ENCODE measurements at places on chromosomes 2 and 18. TPM values are rescaled to one million over a fixed set of nuclear protein-coding genes. Genes with fewer than 3 reads are reported as not detected.
A peak's percentile ranks its signal among the peaks of the same experiment; 100 is the strongest.

Gene MC4R
- total RNA-seq, result not detected

DNA sequence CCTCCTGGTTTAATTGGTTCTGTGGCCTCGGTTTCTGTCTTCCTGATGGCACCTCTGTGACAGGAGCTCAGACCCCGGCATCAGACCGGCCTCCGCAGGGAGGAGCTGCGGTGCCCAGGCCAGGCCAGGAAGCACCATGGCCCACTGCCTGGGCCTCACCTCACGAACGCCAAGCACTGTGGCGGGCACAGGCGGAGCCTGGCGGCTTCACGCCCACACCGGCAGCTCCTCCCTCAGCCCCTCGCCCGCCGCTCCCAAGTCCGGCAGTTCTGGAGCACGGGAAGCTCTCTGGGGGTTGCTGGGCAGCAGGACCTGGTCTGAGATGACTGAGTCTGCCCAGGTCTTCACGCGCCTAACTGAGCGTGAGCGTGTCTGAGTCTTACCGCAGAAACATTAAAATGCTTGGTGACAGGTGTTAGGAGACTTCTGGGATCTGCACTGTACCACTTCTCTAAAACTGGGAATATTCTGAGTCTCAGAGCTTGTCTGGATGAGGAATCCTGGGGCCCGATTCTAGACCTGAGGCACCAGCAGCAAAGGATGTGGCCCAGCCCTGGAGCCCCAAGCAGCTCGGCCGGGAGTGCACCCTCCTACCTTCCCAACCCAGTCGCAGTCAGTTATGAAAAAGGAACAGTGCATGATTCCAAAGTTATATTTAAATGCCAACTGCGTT, 21.9 kb downstream of the RTP5 start:
- DNase-seq, result no peak

GRCh38 chr2:70902067-70902442, 33.6 kb upstream of the ATP6V1B1 start:
- no peak for DNase-seq

GRCh38 chr18:65403534-65403933, 347.3 kb upstream of the CDH7 start:
- DNase-seq, result no peak

GRCh38 chr2:113190871-113191270, 17.1 kb downstream of the PSD4 start:
- no peak for DNase-seq

DNA sequence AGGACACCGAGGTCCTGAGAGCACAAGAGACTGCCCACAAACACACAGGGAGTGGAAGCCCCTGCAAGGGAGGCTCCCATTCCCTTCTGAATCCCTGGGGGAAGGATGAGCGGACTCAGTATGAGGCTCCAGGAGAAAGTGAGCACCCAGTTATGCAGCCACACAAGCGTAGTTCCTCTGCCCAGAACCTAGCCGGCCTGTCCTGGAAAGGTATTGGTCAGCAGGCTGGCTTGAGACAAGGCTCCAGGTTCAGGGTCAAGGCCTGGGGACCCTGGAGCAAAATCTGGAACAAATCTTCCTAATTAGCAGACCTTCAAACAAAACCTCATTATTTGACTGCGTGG, 1.2 kb upstream of the CAPG start:
- DNase-seq, result no peak

Gene RPE
- total RNA-seq, result 46.3 TPM

GRCh38 chr2:3481736-3482362, 37.5 kb downstream of the ADI1 start:
- DNase-seq, result no peak

DNA sequence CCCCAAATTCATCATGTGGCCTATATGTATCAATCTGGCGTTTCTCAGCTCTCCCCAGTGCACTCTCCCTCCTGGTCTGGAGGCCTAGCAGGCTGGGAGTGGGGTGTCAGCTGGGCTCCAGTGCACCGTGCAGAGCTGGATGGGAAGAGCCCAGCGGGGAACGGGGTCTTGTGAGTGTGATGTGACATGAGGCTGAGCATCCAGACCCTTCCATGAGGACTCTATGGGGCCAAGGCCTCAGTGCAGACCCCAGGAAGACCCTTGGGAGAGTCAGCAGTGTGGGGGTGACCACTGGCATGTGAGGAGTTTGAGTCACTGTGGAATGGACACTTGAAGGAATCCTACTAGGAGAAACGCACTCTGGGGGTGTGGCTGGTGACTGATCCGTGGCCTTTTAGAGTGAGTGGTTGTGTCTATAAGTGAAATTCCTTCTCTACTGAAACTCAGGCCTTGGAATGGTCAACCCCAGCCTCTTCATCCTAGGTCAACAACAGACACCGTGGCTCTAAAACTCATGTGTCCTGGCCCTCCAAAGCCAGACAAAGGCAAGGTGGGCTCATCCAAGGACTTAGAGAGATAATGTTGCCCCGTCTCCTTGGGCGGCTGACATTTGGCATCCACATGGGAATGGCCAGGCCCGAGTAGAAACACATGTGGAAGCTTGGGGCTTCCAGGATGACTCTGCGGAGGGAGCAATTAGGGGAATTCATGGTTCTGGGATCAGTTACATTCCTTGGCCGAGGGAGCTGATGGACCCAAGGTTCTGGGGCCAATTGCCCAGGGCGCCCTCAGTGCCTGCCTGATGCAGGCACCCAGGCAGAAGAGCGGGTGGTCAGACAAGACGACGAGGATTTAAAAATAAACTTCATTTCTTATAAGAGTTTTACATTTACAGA, 156.0 kb upstream of the TWIST2 start:
- no peak for DNase-seq

Gene DNAH7
- 5.5 TPM for total RNA-seq

DNA sequence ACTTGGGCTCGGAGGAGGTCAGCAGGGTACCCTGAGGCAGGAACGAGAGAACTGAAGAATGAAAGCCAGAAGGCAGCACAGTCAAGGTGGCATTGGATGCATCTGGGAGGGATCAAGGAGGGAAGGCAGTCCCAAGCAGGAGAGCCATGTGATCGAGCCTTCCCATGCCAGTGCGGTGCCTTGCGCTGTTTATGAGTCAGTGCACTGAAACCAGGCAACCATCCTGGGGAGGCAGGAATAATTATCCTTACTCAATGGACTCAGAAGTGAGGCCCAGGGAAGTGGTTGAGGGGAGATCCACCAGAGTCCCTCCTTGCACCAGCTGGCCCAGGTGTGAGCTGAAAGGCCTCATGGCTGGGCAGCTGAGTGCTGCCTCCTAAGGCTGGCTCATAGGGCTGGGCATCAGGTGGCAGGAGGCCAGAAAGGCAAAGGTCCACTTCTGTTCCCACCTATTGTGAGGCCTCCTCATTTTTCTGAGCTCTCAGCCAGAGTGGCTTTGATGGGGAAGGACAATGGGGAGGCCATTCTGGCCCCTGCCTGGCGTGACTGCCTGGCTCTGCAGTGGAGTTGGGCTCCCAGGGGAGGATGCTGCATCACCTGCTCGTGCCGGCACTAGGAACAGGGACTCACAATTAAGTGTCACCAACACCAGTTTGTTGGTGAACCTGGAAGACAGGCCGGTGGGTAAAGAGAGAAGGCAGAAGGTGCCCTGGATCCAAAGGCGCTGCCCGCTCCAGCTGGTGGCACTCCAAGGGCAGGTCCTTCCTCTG, 82.3 kb downstream of the TFCP2L1 start:
- DNase-seq, result peak; percentile 72

Gene DHRS9
- 202 TPM for total RNA-seq

DNA sequence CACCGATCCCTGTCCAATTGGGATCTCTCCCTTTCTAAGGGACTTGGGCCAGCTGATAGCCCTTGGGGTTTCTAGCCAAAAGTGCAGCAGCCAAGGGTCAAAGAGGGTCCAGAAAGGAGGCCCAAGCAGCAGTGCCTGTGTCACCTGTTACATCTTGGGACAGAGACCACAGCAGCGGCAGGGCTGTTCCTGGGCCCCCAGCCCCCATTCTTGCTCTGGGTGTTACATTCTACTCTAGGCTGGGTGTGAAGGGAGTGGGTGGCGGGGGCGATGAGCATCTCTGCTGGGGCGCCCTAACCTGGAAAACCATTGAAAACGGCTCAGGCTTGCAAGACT, 1.2 kb downstream of the PAX3 start:
- DNase-seq, result no peak

DNA sequence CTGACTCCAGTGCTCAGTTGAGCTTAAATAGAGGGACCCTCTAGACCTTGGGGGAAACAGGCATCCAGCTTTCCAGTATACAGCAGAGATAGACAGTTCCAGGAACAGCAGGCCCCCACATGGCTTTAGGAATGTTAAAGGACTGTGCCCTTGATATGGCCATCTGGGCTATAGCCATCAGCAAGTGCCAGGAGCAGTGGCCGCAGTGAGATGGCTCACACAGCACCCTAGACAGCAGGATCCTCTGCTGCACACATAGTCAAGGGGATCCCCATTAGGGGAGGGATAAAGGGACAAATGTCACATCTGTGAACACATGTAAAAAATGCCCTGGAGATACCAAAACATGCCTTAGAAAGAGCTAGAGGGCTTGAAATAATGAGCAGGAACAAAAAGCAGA, 213.4 kb downstream of the PTH2R start:
- no peak for DNase-seq

Gene OTOS
- not detected for total RNA-seq

DNA sequence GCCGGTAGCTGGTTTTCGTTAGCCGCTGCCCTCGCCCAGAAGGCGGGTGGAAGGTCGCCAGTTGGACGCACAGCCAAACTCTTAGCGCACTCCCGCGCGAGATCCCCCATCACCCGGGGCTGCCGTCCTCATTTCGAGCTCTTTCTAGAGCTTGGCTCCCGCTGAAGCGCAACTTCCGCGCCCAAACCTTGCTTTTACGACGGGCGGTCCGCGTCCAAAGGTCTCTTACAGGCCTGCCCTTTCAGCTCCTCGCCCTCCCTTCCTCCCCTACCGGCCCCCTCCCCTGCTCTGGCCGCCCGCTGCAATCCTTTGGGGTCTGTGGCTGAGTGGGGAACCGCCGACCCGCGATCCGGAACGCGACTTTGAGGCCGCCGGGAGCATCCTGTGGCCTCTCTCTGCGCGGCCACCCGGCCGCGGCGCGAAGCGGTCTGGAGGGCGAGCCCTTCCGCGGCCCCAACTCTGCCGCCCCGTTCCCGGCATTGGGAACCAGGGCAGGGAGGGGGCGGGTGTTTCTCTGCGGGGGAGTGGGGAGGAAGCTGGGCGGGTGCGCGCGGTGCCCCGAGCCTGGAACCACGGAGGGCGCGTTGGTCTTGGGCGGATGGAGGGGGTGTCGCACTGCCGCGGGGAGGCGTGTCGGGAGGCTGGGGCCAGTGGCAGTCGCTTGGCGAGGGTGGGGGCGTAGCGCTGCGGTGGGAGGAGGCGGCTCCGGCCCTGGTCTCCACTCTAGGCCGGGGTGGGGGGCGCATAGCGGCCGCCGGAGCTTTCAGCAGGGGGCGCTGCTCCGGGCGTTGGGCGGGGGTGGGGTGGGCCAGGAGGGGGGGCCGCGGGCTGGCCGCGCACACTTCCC, at the start of gene GDF7:
GDF7 (plus strand) TSS at position 841 of the 847 bp plus-strand sequence. CDS start 96 bp downstream, outside the sequence.
- DNase-seq, result peak; percentile 44

Gene FAM210A
- 14.8 TPM for total RNA-seq

DNA sequence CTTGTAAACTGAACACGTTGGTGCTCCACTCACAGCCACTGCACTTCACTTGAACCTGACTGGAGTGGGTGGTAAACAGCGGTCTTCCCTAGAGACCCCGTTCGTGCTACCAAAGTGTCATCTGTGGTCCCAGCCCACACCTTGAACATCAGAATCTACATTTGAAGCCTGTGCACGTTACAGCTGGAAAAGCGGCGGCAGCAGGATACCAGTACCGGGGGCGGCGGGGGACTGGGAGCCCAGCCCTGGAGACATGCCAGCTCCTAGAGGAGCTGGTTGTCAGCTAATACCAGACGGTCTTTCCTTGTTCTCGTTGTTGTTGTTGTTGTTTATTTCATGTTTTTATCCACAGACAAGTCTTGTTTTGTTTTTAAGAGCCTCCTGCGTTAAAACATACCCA, 156.7 kb downstream of the WDSUB1 start:
- no peak for DNase-seq

Gene INHBB
- 0.47 TPM for total RNA-seq

DNA sequence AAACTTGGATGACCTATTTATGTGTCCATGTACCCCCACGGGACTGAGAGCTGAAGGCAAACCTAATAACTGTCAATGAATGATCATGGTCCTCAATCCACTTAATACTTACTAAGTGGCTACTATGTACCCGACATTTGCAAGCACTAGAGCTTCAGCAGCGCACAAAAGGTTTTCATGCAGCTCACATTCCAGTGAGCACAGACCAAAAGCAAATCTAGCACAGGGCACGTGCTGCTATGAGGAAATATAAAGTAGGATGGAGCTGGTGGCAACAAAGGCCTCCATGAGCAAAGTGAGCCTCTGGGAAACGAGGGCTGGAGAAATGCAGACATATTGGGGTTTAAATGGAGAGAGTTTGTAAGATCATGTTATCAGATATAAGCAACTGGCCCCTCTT, 3.5 kb downstream of the SLC40A1 start:
- DNase-seq, result no peak

Gene ITPRIPL1
- 0.58 TPM for total RNA-seq

Gene SERPINB2
- not detected for total RNA-seq

Gene THSD7B
- total RNA-seq, result not detected

Gene ARHGAP15
- total RNA-seq, result 2.2 TPM

- DNase-seq, result no peak
Measured at GRCh38 chr2:106758901-106759497, 127.0 kb downstream of the ST6GAL2 start.

Gene GCA
- 28.1 TPM for total RNA-seq

DNA sequence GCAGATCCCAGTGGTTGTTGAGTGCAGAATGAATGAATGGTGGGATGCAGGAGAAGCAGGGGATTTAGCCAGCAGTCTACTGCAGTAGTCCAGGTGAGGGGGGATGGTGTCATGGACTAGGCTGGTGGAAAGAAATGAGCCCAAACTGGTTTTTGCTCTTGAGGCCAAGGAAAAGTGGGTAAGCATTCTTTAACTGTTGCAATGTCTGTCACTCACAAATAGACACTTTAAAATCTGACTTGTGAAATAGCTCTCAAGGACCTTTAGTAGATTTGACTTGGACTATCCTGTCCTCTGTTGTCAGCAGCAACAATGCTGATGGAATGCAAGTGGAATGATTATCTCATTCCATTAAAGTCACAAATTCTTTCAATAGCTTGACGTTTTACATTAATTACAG, 37.5 kb upstream of the STK17B start:
- no peak for DNase-seq

GRCh38 chr2:226427538-226428307, 371.9 kb downstream of the IRS1 start:
- DNase-seq, result no peak

GRCh38 chr2:108029496-108029895, 43.2 kb downstream of the SLC5A7 start:
- no peak for DNase-seq

DNA sequence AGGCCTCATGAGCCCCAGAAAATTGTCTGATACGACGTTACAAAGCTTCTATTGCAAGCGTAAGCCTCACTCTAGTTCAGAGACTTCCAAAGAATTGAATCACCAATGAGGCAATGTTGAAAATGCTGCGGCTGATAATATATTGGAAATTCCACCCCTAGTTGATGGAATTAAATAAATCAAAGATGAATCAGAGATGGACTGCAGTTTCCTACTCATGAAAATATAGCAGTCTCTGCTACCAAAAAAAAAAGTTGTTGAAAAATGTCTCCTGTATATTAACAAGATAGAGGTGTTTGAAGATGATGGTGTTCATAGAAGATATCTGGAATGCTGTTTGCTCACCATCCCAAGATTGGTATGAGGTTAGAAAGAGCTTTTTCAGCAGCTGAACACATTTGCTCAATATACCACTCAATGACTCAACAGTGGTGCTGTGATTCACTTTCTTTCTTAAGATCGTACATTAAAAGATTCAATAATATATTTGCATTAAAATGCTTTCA, 99.8 kb upstream of the ARHGAP28 start:
- no peak for DNase-seq

GRCh38 chr2:238646281-238646680, 201.6 kb upstream of the TWIST2 start:
- DNase-seq, result no peak

All from left colon (tissue), 2 donors.